HS-27A (cell line): ENCODE measurements at places on chromosomes 4 and X.

GRCh38 chrX:49060914-49061313 is 2.1 kb downstream of the CCDC120 start:
- DNase-seq, result no peak

DNA sequence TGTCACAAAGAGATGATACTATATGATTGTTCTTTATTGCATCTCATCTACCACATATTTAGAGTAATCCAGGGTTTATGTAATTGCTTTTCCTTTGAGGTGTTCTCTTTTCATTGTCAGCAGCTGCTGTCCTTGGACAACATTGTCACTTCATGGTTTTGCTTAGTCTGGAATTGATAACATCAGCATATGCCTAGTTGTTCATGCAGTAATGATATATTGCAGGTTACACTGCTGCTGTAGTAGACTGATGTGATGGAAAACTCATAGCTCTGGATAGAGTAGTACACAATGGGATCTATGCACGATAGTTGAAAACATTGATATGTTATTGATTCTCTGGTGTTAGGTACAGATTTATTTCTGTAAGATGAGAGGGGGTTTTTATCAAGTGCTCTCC is 13.7 kb downstream of the NEIL3 start:
- no peak for DNase-seq

DNA sequence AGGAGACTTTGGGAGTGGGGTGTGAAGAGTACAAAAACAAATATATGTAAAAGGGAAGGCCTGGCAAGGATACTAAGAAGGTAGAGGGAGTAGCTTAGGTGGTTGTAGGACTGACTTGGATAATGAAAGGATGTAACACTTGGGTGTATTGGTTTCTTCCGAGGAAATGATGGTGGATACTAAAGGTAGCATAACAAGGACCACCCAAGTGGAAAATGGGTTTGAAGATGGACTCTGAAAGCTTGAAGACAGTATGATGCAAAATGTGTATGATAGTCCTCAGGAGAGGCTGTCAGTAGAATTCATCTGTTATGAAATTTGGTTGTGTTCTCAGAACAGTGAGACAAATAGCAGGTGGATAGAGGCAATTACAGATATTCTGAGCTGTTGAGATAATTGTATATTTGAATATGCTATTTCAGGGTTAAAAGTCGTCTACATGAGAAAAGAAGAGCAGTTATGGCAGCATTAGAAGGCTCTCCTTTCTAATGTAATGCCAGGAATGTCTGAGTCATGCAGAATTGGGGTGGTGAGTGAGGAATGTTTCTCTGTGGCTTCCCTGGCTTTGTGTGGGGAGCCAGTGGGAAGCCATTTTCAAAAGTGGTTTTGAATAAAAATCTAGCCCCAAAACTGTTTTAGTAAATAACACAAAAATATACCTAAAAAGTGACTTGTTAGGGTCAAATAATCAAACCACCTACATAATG is 75.6 kb downstream of the FHIP1A start:
- DNase-seq, result peak; percentile 92

GRCh38 chrX:52359614-52360232 is 9.1 kb upstream of the XAGE2 start:
- no peak for DNase-seq

- DNase-seq, result no peak
Measured at GRCh38 chr4:7693711-7694110, 245.9 kb downstream of the AFAP1 start.

DNA sequence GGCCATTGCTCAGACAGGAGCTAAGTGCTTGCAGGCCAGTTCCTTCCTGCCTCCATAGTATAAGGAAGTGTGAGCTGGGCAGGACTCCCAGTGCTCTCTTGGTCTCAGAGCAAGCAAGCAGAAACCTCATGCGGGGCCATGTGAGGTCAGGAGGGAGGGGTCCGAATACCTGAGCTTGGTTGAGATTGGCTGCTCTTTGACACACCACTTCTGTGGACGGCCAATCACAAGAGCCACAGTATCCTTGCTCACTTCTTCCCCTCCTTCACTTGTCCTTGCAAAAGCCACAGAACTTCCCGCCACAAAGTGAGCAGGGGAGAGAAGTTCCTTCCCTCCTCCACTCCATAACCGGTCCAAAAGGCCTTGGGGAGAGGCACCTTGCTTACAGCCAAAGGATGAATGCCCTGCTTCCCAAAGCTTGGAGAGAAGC is 56.7 kb downstream of the PRPS1 start:
- no peak for DNase-seq

DNA sequence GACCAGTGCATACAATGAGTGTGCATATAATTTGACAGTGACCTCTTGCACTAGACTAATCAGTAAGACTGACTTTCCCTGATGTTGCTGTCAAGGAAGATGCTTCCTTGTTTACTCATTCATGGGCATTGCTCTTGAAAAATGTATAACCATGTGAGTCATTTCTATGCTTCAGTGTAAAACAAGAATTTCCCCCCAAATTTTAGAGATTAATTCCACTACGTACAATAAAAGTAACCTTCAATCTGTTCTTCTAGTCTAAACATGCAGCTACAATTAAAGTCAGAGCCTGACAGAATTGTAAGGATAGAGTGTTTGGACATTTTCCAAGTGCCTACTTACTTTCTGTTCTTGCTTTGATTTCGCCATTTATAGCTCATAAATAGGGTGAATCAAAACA is 935.7 kb downstream of the RAPGEF2 start:
- no peak for DNase-seq

GRCh38 chr4:129218897-129219296 is 122.9 kb downstream of the C4orf33 start:
- no peak for DNase-seq

DNA sequence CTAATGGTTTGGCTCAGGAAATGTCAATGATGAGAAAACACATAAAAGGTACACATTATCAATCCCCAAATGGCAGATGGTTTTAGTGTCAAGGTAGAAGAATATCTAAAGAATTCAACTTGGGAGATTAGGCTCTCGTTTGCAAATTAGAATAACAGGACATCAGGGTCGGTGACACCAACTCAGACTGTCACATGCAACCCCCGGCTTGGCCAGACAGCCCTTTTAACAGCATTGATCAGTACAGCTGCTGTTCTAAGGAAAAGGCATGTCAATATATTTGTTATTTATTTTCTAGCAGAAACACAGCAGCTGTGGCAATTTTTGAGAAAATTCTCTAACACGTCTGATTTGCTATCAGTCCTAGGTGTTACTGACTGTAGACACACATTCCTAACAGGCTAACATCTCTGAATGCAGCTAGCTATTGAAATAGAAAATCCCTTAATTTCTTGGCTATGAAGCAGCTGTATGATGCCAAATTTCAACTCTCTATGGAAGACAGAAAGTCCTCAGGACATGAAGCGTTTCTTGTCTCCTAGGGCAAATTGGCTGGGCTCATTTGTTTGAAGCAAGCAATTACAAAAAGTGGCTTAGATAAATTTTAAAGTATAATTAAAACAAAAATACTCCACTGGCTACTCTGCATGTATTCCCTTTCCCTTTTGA is 269.0 kb upstream of the CXXC4 start:
- DNase-seq, result no peak

DNA sequence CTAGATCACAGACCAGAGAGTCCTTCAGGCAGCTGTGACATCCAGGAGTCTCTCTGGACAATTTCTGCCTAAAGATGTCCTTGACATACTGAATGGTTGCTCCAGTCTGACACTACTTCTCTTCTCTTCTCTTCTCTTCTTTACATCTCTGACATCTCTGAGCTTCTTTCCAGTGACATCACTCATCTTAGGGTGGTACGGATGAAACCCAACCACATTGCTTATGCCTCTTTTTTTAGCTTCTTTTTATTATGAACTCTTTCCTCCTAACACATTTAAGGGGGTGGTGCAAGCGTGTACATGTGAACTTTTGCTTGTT is 39.4 kb upstream of the IRF2 start:
- DNase-seq, result no peak

- no peak for DNase-seq
Measured at GRCh38 chr4:83388313-83388676, 53.6 kb upstream of the HPSE start.

DNA sequence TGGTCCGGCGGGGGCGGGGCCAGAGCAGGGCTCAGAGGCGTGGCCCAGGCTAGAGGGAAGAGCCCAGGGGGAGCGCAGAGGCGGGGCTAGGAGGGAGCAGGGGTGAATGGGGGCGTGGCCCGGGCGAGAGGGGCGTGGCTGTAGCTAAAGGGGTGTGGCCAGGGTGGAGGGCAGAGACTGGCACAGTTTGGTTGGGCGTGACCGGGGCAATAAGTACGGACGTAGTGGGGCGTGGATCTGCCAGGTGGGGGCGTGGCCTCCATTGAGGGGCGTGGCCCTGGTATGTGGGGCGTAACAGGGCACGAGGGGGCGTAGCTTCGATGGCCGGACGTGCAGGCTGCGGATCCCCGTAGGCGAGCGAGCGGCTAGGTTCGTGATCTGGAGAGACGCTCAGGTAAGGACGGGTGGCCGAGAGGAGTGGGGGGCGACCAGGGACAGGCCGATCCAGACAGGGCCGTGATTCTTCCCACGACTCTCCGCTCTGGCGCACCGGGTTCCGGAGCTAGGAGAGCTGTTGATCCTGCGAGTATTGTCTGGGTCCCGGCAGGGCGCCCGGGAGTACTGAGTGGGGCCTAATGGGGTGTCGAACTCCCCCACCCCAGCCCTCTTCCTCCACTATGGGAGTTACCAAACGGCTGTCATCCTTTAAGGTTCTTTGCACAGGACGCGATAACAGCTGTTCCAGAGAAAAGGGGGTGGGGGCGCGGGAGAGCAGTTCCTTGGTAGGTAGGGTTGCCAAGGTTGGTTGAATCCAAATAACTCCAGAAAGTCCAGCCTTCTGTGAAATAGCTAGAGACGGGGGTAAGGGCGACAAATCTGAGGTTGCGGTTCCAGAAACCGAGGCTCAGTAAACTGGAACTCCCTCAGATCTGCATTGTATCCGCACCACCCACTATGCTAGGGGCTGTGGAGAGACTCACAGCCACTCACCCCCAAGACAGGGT is at the start of gene CA5B:
Gene CA5B (plus strand): TSS at position 312 of the 944 bp plus-strand sequence. CDS start 11,754 bp downstream, outside the sequence.
- peak; percentile 64 for DNase-seq

DNA sequence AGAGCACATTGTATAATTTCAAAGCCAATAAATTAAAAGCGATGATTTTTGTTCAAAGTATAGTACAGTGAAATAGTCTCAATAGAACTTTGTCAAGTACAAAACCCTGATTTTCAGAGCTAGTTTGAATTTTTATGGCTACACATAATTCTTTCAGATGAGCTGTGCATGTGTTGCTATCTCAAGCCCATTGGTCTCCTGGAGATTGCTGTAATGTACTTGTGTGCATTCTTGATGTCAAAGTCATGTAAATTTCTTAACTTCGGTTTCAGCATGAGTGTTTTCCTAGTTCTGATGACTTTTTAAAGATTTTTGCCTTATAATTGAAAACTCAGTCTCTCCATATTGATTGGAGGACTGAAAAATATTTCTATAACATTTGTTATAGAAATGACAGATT is 200.8 kb downstream of the CEP135 start:
- no peak for DNase-seq

DNA sequence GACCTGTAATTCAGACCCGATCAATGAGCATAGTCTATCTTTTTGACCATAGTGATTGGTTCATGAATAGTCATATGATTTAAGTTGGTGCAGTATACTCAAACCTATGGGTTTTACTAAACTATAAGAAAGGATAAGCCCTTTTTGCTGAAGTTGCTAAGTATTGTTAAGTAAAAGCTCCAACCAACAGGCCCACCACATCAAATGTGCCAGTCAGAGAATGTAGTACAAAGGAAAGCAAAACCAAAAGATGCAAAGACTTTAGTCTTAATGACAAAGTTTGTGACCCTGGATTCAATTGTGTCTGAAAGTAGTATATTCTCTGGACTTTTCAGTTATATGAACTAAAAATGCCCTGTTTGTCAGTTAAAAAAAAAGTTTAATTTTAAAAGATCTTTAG is 208.1 kb upstream of the TET2 start:
- no peak for DNase-seq

DNA sequence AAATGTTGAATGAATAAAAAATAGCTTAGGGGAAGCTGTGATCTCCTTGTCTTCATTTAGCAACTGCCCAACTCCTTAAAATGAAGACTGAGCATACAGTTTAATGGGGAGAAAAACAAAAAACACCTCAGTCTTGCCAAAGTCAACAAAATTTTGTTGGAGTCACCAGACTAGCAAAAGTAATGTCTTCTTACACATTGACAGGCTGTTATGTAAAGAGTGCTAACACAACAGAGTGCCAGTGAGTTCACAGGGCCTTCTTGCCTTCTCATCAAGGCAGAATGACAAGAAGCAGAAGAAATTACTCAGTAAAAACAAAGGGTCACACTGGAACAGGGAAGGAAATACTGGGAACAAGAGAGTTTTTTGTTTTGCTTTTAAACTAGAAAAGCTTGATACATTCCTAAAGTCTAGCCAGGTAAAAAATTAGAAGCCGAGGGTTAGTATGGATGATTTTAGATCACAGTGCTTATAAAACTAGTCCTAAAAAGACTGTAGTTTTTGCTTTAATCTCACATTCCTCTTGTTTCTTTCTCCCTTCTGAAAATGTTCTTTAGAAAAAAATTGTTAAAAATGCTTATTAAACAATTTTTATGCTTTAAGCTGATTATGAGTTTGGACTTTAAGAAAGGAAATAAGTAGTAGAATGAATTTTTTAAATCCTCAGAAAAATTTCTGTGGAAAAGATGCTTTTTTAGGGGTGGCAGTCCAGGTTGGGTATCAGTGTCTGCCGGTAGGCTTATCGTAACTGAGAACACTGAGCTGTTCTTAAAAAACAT is 38.7 kb upstream of the FRAS1 start:
- DNase-seq, result no peak

GRCh38 chrX:149818652-149819051 is 36.9 kb downstream of the MAGEA9 start:
- DNase-seq, result no peak

GRCh38 chrX:45807572-45808425 is 607.1 kb upstream of the DIPK2B start:
- no peak for DNase-seq

DNA sequence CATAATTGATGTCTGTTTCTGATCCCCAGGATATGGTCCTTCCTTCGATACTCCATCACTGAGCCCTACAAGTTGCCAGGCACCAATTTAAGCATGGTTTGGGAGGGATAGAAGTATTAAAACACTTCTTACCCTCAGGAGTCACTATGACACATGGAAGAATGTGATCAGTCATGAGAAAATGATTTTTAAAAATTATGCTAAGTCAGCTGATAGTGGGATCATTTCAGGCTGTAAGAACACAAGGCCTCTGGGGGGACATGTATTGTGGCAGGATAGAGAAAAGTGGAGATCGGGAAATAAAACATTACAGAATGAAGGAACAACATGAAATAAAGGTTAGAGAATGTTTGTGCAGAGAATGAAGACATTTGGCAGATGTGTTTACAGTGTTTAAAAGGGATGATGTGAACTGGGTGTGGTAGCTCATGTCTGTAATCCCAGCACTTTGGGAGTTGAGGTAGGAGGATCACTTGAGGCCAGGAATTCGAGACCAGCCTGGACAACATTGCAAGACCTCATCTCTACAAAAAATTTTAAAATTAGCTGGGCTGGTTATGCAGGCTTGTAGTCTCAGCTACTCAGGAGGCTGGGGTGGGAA is 64.0 kb downstream of the ELOVL6 start:
- DNase-seq, result no peak

DNA sequence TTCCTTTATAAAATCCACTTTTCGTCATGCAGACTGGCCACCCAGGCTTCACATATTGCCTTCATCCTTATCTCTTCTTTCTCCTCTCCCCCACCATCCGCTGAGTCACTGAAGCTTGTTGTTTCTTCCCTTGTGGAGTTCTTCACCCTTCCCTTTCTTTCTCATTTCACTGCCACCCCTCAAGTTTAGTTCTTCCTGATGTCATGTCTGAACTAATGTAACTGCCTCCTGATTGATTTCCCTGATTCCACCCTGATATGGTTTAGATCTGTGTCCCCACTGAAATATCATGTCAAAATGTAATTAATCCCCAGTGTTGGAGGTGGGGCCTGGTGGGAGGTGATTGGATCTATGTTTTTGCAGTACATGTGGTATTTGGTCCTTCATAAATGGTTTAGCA is 151.4 kb downstream of the CPEB2 start:
- no peak for DNase-seq
